Left renal pelvis (tissue), 4 donors: ENCODE measurements at places on chromosomes 4 and X.
A peak's percentile ranks its signal among the peaks of the same experiment; 100 is the strongest.

- DNase-seq: no peak
These were observed 509.6 kb downstream of the PACRGL start for GRCh38 chr4:21209860-21210259.

GRCh38 chr4:95107635-95108034, 349.9 kb downstream of the BMPR1B start:
- no peak for DNase-seq

DNA sequence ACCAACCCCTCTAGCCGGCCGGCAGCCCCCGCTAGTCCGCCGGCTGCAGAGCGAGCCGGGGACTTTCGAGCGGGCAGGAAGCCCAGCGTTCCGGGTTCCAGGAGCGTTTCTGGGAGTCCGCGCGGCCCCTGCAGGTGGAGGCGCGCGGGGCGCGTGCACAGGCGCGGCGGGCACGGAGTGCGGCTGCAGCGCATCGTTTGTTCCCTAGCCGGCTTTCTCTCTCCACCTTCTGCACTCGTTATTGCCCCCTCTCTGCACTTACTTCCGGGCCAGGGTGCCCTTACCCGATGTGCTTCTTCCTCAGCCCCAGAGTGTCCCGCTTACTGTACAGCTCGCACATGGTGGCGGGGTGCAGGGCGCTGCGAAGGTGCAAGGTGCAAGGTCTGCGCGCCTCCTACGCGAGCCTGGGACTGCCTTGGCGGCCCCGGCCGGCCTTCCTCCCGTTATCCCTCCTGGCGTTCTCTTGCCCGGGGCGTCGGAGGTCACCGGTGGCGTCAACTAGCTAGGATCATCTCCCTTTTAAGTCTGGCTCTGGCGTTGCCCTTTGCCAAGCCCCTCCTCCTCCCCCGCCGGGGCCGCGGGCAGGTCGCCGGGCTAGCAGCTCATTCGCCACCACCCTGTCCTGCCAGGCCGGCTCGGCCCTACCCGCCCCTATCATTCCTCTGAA, at the start of gene ETNPPL:
TSS of gene ETNPPL (minus strand) at position 495 of the 667 bp plus-strand sequence. CDS start at position 340, 155 bp downstream.
- DNase-seq: peak; percentile 41

DNA sequence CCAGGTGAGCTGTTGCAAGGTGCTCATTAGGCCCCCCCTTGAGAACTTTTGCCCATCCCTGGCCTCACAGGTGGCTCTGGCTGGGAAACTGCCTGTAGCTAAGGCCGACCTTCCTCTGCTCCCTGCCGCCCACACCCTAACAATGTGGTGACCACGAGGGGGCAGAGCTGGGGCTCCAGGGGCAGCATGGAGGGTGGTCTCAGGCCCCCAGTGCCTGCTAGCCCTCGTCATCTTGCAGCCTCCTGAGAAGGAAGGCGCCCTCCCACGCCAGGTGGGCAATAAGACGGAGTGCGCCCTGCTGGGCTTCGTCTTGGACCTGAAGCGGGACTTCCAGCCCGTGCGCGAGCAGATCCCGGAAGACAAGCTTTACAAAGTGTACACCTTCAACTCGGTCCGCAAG, 32.4 kb downstream of the ATP2B3 start:
- DNase-seq: no peak

DNA sequence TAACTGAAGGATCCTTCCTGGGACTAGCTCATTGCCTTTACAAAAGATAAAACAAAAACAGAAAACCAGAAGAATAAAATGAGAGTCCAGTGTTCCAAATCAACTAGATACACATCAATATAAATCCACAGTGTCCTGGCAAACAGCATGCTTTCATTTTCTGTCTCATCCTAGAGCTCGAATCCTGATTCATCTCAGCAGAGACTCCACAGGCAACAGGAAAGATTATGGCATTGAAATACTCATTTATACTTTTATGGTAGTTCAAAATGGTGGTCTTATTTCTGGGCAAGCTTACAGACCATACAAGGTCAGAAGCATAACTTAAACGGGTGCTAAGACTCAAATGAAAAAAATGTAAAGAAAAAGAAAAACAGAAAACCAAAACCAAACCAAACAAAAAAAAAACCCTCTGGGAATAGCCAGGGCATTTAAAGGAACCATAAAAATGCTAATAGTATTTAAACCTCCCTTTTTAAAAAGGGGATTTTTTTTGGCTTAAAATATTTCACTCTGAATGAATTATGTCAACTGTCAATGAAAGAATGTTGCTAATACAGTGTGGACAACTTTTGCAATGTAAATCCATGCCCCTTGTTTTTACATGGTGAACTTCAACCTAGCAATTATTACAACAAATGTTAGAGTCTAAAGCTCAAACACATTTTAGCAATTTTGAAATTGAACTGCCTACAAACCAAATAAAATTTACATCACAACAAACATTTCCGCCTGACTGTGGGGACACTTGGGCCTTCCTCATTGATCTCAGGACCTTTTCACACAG, 57.9 kb downstream of the GPR101 start:
- no peak for DNase-seq
